CD4-positive, alpha-beta T cell treated with Interleukin-4 for 4 hours (primary cell): ENCODE measurements at places on chromosomes 7 and 10.

DNA sequence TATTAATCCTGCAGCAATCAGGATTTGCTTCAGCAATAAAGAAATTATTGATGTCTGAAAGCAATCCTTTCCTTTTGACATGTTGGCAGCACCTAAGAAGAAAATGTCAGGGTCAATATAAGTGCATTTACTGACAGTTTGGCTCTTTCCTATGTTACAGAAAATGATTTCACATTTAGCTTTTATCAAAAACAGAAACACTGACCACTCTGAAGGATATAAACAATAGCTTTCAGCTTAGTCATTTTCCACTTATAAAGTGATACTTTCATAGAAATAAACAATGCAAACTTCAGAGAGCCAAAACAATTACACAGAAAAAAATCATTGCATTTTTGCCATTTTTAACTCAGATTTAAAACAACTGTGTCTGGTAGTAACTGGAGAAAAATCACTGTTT, 325.6 kb upstream of the KAT6B start:
- no peak for DNase-seq

- DNase-seq, result no peak
Measured at GRCh38 chr7:74617180-74617744, 40.3 kb upstream of the GTF2I start.

DNA sequence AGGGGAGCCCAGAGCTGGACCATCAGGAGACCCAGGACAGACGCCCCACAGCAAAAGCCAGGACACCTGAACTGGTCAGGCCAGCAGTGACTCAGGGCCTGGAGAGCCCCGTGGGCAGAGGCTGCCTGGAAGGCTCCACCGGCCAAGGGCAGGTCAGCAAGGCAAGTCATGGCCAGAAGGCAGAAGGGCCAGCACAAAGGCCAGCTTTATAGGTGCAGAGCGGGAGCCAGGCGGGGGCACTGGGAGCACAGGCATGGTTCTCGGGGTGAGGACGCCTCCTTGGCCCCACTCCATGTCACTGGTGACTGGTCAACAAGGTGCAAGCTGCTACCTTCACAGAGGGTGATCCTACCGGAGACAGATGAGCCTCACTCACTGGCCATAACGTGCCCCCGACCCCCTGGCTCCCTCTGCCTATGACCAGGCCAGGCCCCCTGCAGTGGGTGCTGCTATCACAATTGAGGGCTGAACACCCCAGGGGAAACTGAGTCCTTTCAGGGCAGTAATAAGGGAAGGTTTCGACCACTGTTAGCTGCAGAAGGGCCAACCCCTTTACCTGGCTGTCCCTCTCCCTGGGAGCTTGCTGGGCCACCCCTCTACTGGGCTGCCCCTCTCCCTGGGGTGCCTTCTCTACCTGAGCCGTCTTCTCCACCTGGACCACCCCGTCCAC, 317.4 kb downstream of the PTPRN2 start:
- DNase-seq, result no peak

DNA sequence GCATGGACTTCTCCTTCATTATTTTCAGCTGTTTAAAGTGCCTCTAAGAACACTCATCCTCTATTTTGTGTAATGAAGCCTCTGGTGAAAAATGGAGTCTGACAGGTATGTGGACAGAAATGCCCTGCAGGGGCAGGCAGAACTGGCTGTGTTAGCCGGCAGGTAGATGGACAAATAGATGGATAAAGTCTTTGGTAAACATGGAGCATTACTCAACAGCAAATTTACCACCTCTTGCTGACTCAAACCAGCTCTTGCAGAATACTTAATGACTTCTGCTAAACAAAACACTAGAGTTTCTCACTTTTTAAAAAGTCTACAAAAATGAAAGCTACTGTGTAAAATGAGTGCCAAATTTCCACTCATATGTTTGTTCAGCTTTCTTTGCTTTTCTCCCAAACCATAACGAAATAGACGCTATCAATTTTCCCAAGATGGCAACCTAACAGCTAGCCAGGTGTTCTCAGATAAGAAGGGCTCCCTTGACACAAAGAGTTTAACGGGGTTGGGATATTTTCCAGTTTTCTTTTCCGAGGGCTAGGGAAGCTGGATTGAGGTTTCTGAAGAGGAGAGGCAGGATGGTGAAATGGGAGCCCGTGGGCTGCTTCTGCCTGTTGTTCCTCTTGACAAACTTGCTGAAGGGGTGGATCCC, 71.9 kb upstream of the HABP2 start:
- DNase-seq, result no peak

- DNase-seq, result no peak
Measured at GRCh38 chr10:72308320-72308987, 34.7 kb downstream of the DDIT4 start.

GRCh38 chr7:128854396-128854795, 8.3 kb upstream of the ATP6V1F start:
- DNase-seq, result no peak

DNA sequence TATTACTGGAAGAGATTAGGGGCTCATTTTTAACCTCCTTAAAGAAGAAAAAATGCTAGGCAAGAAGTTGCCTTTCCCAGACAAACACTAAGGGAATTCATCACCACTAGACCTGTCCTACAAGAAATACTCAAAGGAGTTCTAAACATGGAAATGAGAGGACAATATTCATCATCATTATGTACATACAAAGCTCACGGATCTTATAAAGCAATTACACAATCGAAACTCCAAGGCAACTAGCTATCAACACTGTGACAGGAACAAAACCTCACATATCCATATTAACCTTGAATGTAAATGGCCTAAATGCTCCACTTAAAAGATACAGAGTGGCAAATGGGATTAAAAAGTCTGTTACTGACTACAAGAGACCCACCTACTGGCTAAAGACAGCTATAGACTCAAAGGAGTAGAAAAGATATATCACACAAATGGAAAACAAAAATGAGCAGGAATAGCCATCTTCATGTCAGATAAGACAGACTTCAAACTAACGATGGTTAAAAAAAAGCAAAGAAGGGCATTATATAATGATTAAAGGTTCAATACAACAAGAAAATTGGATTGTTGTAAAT, 246.6 kb downstream of the ADRA2A start:
- DNase-seq, result no peak

- DNase-seq, result no peak
Measured at GRCh38 chr7:45704683-45705016, 130.5 kb downstream of the ADCY1 start.
